Right lobe of liver (tissue), 6 donors: ENCODE measurements at places on chromosomes 1 and 21. TPM values are rescaled to one million over a fixed set of nuclear protein-coding genes. Genes with fewer than 3 reads are reported as not detected.

DNA sequence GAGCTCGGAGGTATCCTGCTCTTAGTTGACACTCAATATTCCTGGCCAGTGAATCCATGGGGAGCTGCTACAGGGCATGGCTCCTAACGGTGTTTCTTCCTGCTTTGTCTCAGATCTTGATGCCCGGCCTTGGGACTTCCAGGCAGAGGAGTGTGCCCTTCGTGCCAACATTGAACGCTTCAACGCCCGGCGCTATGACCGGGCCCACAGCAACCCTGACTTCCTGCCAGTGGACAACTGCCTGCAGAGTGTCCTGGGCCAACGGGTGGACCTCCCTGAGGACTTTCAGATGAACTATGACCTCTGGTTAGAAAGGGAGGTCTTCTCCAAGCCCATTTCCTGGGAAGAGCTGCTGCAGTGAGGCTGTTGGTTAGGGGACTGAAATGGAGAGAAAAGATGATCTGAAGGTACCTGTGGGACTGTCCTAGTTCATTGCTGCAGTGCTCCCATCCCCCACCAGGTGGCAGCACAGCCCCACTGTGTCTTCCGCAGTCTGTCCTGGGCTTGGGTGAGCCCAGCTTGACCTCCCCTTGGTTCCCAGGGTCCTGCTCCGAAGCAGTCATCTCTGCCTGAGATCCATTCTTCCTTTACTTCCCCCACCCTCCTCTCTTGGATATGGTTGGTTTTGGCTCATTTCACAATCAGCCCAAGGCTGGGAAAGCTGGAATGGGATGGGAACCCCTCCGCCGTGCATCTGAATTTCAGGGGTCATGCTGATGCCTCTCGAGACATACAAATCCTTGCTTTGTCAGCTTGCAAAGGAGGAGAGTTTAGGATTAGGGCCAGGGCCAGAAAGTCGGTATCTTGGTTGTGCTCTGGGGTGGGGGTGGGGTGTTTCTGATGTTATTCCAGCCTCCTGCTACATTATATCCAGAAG, 16.7 kb downstream of the ALX3 start:
- no peak for DNase-seq

GRCh38 chr1:53408755-53409129, 50.5 kb upstream of the DMRTB1 start:
- no peak for DNase-seq

The GRHL3 gene
- 0.26 TPM for total RNA-seq

The H6PD gene
- total RNA-seq: 118 TPM

DNA sequence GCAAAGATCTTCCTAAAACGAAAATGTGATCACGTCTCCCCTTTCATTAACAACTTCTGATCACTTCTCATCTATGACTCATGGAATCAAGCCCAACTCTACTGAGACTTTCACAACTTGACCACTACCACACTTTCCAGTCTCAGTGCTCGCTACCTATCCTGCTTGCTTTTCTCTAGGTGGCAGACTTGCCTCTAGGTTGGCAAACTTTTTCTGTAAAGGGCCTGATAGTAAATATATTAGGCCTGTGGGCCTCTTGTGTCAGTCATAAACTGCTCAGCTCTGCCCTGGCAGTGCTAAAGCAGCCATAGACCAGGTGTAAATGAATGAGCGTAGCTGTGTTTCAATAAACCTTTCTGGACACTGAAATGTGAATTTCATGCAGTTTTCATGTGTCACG, 21.5 kb upstream of the HMGB4 start:
- no peak for DNase-seq

GRCh38 chr1:204443871-204444581, 32.4 kb upstream of the PPP1R15B start:
- DNase-seq: no peak
